Stimulated activated CD4-positive, alpha-beta T cell treated with anti-CD3 and anti-CD28 coated beads, Interleukin-15, amount 100 ng/mL, for 24 hours (primary cell): ENCODE measurements at places on chromosomes 13 and 19.
A peak's percentile ranks its signal among the peaks of the same experiment; 100 is the strongest.

DNA sequence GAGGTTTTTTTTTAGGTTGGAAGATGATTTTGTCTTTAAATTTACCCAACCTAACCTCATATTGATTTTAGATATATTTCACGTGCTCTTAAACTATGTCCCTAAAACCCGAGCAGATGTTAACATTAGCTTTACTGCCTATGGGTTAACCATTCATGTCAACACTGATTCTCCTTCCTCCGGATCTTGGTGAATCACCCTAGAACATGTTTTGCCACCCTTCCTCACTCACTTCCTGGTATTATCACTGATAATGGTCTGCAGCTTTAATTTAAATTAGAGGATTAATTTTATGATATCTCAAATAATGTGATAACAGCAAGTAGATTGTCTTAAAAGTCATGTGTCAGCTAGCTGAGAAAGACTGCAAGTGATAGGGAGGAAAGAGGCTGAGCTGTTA lies 31.9 kb downstream of the HTR2A start:
- DNase-seq: no peak

GRCh38 chr19:43541920-43542650 lies 9.1 kb downstream of the ZNF575 start:
- DNase-seq: no peak

GRCh38 chr13:66506979-66507378 lies 723.2 kb downstream of the PCDH9 start:
- no peak for DNase-seq

GRCh38 chr13:100944791-100945345 lies 270.3 kb upstream of the TMTC4 start:
- DNase-seq: no peak

- DNase-seq: peak; percentile 15
These were observed 18.8 kb downstream of the C1QTNF9 start for GRCh38 chr13:24328145-24328544.

DNA sequence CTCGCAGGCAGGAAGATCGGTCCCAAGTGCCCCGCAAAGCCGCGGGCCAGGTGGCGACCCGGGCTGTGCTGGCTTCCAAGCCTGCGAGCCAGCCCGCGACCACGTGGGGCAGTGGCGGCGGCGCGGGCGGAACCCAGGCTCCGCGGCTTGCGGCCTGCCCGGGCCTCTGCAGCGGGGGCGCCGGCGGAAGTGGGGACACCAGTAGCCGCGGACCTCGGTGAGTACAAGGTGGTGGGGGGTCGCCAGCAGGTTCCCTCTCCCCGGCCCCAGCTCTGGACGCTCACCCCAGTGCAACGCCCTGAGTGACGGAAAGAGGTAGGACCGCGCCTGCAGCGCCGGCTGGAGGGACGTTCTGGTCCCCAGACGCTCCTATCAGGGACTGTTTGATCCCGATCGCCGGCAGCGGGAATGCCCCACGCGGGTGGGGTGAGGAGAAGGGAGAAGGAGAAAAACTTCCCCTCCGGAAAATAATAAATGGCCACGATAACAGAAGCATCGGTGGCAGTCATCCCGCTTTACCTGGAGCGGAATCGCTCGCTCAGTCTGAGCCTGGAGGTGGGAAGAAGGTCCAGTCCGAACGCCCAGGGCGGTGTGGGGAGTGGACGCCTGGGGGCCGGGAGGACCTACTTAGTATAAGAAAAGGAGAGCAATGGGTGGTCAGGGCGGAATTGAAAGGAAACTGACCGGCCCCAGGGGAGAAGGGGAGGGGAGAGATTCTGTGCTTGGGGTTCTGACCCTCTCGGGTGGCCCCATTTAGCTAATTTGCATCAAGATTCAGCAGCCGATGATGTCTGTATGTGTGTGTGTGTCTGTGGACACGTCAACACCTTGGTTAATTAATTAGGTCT lies at the start of gene GEMIN7:
GEMIN7 (plus strand) TSS at position 198 of the 848 bp plus-strand sequence. CDS start 10,855 bp downstream, outside the sequence.
- DNase-seq: peak; percentile 88

DNA sequence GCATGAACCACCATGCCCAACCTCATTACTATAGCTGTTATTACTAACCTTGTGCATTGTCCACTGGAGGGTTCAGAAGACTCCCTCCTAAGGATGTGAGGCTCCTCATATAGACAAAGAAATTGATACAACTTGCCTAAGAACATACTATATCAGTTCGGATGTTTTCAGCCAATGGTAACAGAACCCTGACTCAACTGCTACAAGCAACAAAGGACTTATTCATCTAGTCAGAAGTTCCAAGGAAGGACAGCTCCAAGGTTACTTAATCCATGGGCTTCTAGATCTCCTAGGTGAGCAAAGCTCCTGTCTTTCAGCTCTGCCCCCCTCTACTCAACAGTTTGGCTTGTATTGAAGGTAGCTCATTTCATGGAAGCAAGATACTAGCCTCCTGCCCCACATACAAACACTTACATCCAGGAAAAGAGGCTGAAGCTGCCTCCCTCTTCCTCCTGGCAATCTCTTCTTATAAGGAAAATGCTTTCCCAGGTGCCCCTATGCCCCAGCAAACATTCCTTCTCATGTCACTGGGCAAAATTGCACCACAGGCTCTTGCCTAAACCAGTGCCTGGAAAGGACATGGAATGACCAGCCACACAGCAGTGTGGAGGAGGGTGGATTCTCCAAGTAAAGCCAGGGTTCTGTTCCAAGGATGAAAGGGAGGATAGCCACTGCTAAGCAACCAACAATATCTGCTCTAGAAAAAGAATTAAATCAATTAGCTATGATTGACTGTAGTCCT lies 497.8 kb downstream of the FOXO1 start:
- no peak for DNase-seq

- DNase-seq: no peak
These were observed 387.5 kb downstream of the COG6 start for GRCh38 chr13:40042991-40043390.

GRCh38 chr19:54114340-54115108 lies 933 bp downstream of the TFPT start:
- peak; percentile 69 for DNase-seq

DNA sequence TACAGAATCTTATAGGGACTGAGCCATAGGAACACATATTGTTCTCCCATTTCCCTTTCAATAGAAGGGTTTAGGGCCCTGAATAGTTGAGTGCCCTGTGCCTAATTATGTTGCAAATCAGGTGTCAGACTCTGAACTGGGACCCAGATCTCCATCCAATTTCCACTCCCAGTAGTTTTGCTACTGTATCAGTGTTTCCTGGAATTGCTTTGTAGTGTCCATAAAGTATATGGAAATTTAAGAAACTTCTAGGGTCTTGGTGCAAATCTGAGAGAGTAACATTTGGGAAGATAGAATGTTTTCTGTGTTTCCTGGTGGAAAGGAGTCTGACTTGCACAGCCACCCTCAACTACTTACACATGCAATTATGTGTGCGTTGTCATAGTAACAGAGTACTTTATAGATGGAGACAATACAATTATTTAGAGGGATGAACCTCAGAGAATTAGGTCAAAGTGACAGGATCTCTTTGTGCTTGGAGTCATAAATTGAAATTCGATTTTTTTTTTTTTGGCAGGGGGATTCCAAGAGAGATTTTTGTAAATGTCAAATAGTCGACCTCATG lies 646 bp upstream of the SLC10A2 start:
- DNase-seq: no peak

- DNase-seq: no peak
These were observed 28.4 kb downstream of the C19orf81 start for GRCh38 chr19:50677636-50678035.

DNA sequence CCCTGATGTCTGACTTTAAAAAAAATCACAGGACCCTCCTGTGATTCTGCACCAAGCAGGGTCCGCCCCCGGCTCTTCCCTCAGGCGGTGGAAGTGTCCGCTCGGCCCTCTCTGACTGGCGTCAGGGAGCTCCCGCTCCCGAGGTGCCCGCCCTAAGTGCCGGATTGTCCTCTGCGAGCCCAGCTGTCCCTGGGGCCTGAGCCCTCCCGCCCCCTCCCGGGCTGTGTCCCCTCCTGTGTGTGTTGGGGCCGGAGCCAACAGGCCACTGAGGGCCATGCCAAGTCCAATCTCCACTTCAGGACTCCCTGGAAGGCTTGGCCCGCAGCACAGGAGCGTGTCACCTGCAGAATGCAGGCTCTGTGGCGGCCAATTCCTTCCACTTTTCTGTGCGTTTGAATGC lies 25.4 kb downstream of the MAP2K2 start:
- no peak for DNase-seq

- DNase-seq: no peak
These were observed 14.8 kb downstream of the MEIS3 start for GRCh38 chr19:47404334-47405196.

GRCh38 chr13:102131246-102131645 lies 270.6 kb downstream of the FGF14 start:
- DNase-seq: no peak

DNA sequence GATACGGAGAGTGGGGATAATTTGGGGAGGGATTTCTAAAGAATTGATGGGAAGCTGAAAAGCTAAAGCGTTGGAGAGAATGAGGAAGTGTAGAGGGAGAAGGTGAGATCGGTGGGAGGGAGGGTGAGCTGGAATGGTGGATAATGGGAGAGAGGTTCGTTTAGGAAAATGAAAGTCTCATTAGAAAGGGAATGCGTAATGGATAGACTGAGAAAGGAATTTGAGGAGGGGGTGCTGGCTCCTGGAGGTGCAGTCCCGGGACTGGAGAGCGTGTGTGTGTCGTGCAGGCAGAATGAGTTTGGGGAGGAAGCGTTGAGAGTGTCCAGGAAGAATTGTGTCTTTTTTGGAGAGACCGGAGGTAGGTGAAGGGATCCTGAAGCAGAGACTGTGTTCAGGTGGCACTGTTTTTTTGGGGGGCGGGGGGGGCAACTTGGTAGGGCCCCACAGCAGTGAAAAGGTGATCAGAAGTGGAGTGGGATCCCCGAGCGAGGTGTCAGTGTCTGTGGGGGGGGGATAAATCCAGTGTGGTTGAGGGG lies 1.4 kb downstream of the ACTN4 start:
- DNase-seq: no peak

GRCh38 chr19:1045247-1045603 lies 5.3 kb downstream of the ABCA7 start:
- peak; percentile 80 for DNase-seq

DNA sequence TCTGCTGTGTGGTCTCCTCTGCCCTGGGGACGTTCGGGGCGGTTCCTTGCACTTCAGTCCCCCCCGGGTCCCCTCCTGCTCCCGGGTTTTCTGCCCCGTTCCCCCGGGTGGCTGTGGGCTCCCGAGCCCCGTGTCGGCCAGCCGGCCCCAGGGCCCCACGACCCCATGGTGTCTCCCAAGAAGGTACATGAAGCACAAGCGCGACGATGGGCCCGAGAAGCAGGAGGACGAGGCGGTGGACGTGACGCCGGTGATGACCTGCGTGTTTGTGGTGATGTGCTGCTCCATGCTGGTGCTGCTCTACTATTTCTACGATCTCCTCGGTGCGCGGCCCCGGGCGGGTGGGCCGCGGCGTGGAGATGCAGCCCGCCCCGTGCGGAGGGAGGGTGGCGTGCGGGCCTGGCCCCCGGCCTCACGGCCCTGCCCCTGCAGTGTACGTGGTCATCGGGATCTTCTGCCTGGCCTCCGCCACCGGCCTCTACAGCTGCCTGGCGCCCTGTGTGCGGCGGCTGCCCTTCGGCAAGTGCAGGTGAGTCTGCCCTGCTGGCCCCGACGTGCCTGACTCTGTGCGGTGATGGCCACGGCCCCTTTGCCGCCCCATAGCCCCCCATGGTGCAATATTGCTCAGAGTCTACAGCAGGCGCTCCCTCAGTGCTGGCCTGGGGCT lies 11.3 kb downstream of the SPPL2B start:
- DNase-seq: no peak

DNA sequence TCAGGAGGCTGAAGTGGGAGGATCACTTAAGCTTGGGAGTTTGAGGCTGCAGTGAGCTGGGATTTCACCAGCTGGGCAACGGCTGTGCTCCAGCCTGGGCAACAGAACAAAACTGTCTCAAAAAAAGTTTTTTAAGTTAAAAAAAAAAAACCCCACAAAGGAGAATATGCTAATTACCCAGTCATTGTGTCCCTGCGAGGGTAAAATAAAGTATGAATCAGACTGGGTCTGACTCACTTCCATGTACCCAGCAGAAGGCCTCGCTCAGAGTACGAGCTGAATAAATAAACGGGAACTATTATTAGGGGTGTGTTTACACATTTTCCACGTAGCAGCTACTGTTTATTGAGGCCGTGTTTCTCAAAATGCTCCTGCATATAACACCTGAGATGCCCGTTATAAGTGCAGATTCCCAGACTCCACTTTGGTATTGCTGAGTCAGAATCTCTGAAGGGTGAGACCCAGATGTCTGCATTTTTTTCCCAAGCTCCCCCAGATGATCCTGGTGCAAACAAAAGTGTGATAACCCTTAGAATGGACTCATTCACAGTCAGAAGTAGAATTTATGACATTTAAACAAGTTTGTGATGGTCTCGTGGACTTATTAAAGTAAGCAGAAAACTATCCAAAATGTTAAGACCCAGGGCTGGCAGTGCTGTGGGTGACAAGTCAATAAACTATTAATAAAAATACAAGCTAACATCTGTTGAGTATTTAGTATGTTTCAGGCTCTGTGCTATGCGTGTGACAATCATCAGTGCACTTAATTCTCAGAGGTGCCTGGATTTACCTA lies 28.2 kb downstream of the KCNC3 start:
- DNase-seq: peak; percentile 37

DNA sequence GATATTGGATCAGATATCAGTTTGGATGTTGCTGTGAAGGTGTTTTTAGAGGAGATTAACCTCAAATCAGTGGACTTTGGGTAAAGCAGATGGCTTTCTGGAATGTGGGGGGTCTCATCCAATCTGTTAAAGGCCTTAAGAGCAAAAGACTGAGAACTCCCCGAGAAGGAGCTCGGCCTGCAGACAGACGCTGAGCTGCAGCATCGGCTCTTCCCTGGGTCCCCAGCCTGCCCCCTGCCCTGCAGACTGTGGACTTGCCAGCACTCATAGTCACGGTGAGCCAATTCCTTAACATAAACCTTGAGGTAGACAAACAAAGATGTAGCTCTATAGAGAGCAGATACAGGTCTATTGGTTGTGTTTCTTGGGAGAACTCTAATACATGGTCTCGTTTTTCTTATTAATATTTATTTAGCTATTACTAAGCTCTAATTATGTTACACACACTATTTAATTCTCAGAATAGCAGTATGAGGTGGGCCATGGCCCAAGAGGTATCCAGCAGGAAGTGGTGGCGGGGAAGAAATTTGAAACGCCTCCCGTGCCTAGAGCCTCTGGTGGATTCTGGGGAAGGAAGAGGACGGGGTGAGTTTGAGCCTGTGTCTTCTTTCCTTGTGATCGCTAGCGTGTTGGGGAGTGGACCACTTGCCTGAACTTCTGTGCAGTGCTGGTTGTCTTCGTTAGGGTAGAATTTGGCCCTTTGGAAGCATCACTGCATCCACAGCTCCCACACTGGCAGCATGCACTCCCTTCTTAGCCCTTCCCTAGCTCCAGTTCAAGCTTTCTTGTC lies 305.3 kb downstream of the TEX29 start:
- DNase-seq: no peak

GRCh38 chr19:35601971-35602370 lies 10.6 kb upstream of the HAUS5 start:
- DNase-seq: no peak

GRCh38 chr19:47419030-47419783 lies at the start of gene MEIS3:
TSS of gene MEIS3 (minus strand) at chr19:47419527. CDS start at chr19:47419081, 446 bp downstream.
- no peak for DNase-seq
